ENCODE measurements at places on chromosomes 3 and 15. TPM values are rescaled to one million over a fixed set of nuclear protein-coding genes. Genes with fewer than 3 reads are reported as not detected.
A peak's percentile ranks its signal among the peaks of the same experiment; 100 is the strongest.

- DNase-seq = no peak
These were observed 1286.7 kb downstream of the ROBO1 start for GRCh38 chr3:78481050-78481449.

GRCh38 chr15:47507221-47507985 is 209.9 kb upstream of the SEMA6D start:
- no peak for DNase-seq

DNA sequence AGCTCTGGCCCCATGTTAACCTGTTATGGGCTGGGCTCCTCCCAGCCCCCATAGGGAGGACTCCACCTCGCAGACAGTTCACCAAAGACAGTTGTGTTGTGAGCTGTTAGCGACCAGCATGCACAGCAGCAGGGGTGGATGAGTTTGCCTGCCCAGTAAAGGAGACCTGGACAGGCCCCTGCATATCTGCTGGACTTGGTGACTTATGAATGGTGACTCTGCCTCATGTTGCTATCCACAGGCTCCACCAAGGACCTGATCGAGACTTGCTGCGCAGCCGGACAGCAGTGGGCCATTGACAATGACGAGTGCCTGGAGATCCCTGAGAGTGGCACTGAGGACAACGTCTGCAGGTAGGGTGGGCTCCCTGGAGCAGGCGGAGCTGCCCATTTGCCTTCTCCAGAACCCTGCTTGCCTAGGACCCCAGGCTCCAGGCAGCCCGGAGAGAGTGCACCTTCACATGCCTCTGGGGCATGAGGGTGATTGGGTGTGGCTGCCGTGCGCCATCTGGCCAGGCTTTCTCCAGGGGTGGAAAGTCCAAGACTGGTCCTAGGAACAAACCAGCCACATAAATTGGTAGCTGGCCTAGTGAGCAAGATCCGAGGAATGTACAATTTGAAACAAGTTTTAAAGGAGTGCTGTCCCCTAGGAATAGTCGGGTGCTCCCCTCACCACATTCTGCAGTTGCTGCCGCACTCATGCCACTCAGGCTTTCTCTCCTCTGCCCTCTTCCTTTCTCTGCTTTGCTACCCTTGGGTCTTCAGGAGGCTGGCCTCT is 59.1 kb downstream of the FBLN2 start:
- no peak for DNase-seq

GRCh38 chr3:127373441-127374085 is 85.7 kb upstream of the PRR20G start:
- DNase-seq = peak; percentile 18

GRCh38 chr3:8678751-8679150 is 34.2 kb upstream of the SSUH2 start:
- no peak for DNase-seq

DNA sequence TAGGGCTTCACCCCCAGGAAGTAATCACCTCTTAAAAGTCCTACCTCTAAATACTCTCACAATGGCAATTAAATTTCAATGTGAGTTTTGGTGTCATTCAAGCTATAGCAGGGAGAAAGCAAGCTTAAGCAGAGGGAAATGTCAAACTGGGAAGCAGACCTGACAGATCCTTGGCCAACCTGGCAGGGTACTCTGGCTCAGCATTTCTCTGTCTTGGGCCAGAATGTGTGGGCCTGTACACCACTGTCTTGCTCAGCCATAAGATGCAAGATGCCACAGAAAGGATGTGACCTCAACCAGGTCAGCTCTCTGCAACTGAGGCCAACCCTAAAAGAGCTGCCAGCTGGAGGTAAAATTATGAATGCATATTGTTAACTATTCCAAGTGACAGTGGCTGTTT is 130.6 kb upstream of the CMC1 start:
- no peak for DNase-seq

DNA sequence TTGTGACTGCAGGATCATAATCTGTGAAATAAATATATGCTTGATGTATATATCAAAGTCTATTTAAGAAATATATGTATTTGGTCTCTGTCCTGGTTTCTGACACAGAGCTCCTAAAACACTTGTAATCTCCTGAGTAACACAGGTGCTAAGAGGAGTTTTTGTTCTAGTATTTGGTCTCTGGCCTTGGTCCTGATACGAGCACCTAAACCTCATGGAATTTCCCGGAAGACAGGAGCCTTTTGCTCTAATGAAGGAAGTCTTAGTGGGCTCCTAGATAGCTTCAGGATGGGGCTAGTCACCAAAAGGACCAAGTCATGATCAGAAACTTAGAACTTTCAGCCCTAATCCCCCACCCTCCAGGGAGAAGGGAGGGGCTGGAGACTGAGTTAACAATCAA is 19.2 kb upstream of the MUSTN1 start:
- no peak for DNase-seq

DNA sequence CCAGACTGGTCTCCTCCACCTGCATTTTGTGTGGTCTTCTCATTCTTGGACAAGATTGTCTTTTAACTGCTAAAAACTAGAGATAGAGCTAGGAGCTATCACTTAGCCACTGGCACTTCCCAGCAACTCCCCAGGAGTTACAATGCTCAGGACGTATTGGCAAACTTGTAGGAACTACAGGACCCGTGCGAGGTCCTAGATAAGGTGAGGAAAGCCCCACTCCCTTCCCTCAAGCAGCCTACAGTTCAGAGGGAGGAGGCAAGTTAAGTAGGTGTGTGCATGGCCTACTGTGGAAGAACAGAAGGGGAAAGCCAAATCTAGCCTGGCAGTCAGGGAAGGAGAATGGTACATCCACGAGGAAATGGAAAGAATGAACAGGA is 504.7 kb upstream of the PROK2 start:
- no peak for DNase-seq

GRCh38 chr3:33980252-33980651 is 181.8 kb downstream of the PDCD6IP start:
- no peak for DNase-seq

Gene ZNF660
- 0.20 TPM for total RNA-seq

Gene ARHGEF26
- total RNA-seq = 36.8 TPM

Gene AMT
- total RNA-seq = 3.3 TPM
